Cerebellar cortex (tissue), 1 donor: ENCODE measurements at places on chromosomes 12 and 14.

GRCh38 chr14:48350971-48351370 lies 675.6 kb upstream of the MDGA2 start:
- DNase-seq, result no peak

DNA sequence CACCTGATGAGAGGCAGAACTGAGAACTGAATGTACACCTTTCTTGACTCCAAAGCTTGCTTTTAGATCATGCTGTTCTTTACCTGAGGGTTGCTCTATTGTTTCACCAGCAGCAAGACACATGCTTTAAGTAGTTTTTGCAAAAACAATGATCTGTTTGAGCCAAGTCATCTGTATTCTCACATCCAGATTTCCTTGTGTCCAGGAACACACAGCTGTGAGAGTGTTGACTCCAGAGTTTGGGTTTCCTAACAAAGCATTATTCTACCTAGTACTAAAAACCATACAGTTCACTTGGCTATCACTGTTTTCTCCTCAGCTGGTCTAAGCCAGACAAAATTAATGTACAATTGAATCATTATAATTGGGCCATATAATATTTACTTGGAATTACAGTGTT lies 120.4 kb downstream of the STAB2 start:
- DNase-seq, result no peak

DNA sequence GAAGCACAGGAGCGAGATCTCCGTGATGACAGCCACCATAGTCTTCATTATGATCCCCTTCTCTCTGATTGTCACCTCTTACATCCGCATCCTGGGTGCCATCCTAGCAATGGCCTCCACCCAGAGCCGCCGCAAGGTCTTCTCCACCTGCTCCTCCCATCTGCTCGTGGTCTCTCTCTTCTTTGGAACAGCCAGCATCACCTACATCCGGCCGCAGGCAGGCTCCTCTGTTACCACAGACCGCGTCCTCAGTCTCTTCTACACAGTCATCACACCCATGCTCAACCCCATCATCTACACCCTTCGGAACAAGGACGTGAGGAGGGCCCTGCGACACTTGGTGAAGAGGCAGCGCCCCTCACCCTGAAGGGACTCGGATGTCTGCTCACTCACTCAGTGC lies 775 bp downstream of the OR10P1 start:
- DNase-seq, result no peak

DNA sequence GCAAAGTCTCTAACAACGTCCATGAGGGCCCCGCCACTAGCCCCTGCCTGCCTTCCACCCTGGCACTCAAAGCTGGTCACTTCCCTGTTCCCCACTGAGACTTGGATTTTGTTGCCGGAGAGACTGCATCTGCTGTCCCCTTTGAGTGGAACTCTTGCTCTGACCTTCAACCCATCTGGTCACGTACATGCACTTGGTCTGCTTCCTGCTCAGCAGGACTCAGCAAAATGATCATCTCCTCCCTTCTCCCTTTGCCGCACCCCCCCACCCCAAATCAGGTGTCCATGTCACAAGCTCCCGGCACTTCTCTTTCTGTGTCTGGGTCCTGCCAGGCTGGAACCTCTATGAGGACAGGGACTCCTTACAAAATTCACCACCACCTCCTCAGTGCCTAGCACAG lies 180.9 kb downstream of the CHST11 start:
- no peak for DNase-seq

GRCh38 chr14:101232340-101233020 lies 328.8 kb upstream of the DIO3 start:
- DNase-seq, result no peak

DNA sequence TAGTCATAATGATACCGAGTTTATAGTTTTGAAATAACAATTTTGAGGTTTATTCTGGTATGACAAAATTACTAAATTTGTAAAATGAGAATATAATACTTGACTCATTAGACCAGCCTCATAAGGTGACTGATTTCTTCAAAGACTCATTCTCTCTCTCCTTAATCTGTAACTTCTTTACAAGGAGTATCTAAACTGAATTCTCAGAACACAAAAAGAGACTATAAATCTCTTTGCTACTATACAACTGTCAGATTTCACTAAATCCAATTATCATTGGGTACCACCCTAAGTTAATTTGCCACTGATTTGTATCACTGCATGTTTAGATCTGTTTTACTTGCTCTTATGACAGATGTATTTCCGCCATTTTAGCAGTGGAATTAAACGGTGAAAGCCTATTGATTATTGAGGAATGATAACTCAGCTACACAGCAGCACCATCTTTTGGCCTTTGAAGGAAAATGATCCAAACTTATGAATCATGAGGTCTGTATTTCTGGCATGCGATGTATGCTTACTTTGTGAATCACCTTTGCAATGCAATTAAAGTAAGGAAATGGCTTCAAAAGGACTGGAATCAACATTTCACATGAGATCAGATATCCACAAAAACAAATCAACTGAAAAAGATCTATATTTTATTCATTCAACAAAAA lies 161.2 kb downstream of the RERGL start:
- DNase-seq, result no peak

GRCh38 chr12:45268672-45269411 lies 52.9 kb downstream of the ANO6 start:
- DNase-seq, result peak; percentile 31

GRCh38 chr12:20150835-20151422 lies 217.4 kb upstream of the PDE3A start:
- DNase-seq, result no peak

- no peak for DNase-seq
Measured at GRCh38 chr14:54669721-54670561, 103.0 kb downstream of the SAMD4A start.

DNA sequence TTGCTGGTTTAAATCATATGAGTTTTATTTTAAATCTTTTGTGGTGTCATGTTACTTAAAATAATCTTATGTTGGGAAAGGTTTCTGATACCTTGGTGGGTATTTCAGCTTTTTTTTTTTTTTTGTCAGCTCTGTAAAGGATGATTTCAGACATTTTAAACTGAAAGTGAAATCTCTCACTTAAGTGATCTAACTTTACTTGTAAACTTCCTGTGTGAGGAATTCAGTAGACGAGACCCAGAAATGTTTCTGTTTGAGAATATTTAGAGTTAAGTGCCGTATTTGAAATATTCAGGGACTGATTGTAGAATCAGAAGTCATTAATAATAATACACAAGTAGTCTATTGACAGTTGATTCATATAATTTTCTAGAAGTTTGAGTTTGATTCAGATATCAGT lies 37.8 kb downstream of the PROX2 start:
- DNase-seq, result no peak

DNA sequence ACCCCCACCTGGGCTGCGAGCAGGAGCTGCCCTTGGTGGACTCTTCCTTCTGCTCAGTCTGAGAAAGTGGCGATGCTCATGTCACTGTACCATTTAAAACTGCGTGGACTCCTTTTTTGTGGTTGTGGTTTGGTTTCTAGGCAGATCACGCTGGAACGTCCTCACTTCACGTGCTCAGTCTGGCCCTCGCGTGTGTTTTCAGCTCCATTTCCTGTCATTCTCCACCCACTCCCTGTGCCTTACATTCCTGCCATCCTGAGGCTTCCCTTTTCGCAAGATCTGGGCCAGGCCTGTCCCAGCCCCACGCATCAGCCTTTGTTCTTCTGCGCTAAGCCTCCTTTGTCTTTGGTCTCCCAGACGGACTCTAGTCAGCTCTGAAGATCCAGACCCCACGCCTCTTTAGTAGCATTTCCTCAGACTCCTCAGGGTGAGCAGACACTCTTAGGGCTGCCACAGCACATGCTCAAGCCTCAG lies 105.4 kb downstream of the FBXL14 start:
- DNase-seq, result no peak

GRCh38 chr14:99389174-99389826 lies 91.4 kb downstream of the SETD3 start:
- peak; percentile 9 for DNase-seq

DNA sequence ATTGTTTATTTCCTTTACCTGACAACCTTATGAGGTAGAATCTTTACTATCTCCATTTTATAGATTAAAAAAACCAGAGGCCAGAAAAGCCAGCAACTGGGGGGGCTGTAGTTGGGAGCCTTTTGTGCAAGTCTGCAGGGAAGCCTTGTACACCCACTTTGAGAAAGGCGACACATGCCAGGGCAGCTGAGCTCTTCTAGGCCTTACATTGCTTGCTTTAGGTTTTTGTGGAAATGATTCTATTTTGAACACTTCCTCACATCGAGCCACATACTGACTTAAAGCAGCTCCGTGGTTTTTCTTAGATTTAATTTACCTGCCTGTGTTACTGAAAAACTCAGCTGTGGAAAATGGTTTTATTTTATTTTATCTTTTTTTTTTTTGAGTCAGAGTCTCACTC lies 34.6 kb downstream of the EP400 start:
- DNase-seq, result no peak

DNA sequence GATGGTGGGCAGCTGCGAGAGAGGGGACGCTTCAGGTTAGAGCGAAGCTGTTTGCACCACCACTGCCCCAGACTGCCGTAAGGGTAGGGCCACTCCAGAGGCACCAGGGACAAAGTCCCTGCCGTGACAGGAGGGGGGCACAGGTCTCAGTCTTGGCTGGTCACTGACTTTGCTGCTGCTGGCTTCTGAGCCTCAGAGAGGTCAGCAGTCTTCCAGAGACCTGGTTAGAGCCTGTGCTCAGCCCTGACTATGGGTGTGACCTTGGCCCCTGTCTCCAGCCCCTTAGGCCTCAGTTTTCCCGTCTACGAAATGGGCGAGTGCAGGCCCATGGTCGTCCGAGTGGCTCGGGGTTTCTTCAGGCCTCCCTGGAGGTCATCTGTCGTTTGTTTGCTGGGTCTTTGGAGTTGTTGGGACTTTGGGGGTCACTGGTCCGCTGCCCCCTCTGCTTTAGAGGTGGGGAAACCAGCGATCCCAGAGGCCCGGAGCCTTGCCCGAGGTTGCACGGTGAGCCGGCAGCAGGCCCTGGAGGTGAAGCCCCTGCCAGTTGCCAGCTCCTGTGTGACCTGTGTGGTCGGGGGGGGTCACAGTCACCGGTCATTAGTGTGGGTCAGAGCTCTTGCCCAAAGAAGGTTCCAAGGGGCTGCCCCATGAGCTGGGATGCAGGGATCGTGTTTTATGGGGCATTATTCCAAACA lies 15.3 kb downstream of the MEG3 start:
- no peak for DNase-seq

DNA sequence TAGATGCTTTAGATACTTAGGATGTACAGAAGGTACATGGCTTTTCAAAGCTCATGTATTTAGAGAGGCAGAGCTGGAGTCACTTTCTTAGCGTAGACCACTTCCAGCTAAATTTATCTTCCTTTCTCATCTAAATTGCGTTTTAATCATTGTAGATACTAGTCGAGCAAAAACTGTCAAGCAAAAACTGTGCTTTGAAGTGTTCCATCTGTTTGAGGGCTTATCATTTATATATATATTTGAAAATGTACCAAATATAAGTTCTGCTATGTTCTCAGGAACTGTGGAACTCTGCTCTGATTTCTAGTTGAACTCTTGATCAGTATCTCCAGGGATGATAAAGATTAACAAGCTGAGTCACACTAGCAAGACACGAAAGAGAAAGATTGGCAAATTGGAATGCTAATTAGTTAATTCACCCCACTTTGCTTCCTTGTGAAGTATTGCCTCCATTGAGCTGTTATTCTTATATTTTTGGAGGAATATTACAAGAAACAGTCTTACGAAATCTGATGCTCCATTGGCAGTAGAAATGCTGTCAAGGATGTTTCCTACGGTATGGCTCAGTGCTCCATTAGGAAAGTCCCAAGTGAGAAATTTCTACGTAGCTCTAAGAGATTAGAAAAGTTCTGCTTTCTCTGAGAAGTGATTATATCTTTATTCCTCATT lies 310.7 kb downstream of the AEBP2 start:
- DNase-seq, result no peak
